GM04504 (cell line): ENCODE measurements at places on chromosomes 13 and 19.

DNA sequence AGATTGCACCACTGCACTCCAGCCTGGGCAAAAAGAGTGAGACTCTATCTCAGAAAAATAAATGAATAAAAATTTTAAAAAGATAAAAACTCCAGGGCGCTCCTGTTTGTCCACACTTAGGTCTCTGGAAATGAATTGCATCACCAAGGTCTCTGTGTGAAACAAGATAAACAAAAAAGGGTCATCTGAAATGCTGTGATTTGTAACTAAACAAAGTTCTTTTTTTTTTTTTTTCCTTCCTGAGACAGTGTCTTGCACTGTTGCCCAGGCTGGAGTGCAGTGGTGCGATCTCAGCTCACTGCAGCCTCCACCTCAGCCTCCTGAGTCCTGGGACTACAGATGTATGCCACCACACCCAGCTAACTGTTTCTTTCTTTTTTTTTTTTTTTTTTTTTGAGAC lies 11.5 kb downstream of the FZR1 start:
- no peak for DNase-seq

DNA sequence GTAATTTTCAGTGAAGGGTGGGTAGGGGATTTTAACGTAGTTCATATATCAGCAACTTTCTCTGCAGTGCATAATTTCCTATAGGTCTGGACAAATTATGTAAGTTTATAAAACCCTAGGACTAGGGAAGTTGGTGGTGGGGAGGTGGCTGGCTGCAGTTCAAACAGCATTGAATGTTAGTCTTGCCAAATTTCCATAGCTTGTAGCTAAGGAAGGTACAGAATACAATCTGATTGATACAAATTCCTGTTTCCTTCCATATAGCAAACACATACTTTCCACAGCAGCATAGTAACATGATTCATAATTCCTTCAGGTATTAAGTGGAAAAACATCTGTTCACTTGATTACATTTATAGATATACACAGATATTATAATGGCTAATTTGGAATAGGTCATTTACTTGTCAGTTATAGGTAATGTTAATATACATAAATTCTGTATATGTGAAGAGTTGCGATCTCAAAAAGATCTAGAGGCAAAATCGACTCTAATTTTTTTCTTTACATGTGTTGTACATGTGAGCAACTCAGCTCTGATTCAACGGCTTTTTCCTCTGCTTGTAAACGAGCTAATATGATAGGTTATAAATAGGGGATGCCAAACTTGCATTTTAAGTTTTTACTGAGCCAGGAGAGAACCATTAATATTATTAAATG lies 233.4 kb upstream of the CSNK1A1L start:
- no peak for DNase-seq

DNA sequence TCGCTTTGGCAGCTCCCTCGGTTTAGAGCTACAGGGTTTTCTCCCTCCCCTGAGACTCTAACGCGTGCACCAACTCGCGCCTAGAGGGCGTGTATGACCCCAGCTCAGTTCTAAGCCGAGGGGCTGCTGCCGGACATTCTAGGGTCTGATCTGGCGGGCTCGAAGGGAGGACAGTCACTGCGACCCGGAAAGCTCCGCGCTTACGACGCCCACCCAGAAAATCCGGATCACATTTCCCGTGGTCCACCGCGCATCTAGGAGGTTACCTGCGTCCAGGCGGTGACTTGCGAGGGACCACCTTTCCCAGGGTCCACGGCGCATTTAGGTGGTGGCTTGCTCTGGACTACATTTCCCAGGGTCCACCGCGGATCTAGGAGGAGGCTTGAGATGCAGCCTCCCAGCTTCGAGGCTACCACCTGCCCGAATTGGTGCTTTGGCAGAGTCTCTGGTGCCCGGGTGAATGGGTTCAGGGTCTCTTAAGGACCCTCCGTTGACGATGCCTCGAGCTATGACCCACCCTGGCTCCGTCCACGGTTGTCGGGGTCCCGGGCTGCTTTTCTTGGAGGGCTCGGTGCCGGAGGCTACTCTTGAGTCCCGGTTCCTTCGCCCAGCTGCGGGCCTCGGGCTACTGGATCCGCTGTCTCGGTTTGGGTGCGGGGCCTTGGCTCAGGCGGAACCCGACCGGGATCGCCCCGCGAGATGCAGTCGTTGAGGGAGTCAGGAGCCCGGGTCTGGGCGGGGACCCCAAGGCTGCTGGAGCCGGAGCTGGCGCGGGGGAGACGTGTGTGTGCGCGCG lies 30.5 kb downstream of the ZNF146 start:
- DNase-seq = no peak

DNA sequence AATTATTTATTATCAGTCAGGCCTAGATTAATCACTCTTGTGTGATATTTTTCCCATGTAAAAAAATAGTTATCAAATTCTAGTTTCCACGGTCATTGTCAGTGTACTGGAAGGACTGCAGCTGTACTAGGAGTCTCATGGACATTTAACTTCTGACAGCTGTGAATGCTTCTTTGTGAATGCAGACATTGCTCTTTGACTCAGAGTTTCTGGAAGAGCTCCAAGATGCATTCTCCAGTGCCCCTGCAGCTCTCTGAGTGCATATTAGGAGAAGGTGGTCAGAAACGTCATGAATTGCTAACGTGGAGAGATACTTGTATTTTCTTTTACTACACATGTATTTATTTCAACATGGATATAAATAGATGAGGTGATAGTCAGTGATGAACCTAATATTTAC lies 9.7 kb upstream of the SLITRK5 start:
- no peak for DNase-seq

- DNase-seq = no peak
These were observed 493.4 kb upstream of the PCDH20 start for GRCh38 chr13:61908906-61909615.

GRCh38 chr19:58570770-58571574 lies 2.2 kb downstream of the MZF1 start:
- no peak for DNase-seq

GRCh38 chr19:39813264-39813993 lies 20.5 kb downstream of the DYRK1B start:
- no peak for DNase-seq

DNA sequence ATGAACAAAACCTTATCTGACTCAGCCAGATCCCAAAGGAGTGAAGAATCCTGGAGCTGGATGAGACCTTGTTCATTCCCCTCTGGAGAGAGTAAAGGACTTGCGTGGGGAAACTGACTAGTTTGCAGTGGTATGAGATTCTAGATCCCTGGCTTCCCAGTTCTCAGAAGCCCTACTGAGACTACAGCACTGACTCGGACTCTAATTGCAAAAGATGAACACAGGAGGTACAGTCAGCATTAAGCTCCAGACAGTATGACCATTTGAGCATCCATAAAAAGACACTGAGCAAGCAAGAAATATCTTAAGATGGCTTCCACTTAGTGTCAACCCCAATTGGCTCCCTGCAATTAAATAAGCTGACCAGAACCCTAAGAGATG lies 6.8 kb downstream of the ZC3H4 start:
- DNase-seq = no peak

DNA sequence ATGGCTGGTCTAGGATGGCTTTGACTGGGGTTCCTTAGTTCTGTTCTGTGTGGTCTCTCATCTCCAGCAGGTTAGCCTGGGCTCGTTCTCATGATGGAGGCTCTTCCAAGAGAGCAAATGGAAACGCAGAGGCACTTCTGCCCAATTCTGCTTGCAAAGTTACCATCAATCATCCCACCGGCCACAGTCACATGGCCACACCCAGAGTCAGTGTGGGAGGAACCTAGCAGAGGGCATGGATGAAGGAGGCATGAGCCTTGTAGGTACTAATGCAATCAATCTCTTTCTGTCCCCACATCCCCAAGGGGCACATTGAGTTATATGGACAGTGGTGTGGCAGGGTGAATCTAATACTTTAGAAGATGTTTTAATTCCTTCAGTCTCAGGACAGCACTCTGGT lies 207.2 kb downstream of the ZNF536 start:
- DNase-seq = no peak

- no peak for DNase-seq
These were observed 6.2 kb downstream of the KLF5 start for GRCh38 chr13:73065036-73065435.

GRCh38 chr13:102914339-102914930 lies 68.6 kb downstream of the ERCC5 start:
- no peak for DNase-seq

DNA sequence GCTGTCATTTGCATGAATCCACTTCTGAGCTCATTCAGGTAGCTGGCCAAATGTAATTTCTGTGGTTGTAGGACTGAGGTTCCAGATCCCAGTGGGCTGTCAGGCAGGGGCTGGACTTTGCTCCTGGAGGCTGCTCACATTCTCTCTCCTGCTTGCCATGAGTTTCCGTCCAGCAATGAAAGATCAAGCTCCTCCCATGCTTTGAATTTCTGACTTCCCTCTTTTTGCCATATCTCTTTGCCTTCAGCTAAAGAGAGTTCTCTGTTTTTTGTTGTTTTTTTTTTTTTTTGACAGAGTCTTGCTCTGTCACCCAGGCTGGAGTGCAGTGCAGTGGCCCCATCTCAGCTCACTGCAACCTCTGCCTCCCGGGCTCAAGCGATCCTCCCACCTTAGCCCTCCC lies 76.9 kb downstream of the ING1 start:
- no peak for DNase-seq

DNA sequence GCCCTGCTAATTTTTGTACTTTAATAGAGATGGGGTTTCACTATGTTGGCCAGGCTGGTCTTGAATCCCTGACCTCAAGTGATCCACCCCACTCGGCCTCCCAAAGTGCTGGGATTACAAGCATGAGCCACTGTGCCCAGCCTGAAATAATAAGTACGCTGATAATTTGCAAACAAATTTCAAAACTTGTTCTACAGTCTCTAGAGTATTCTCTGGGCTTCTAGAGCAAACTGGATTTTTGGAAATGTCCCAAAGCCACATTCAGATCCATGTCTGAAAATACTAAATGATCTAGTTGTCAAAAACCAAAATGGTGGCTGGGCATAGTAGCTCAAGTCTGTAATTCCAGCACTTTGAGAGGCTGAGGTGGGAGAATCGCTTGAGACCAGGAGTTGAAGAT lies 39.9 kb upstream of the PSPC1 start:
- no peak for DNase-seq

GRCh38 chr19:12946092-12946721 lies 545 bp downstream of the RAD23A start:
- no peak for DNase-seq

DNA sequence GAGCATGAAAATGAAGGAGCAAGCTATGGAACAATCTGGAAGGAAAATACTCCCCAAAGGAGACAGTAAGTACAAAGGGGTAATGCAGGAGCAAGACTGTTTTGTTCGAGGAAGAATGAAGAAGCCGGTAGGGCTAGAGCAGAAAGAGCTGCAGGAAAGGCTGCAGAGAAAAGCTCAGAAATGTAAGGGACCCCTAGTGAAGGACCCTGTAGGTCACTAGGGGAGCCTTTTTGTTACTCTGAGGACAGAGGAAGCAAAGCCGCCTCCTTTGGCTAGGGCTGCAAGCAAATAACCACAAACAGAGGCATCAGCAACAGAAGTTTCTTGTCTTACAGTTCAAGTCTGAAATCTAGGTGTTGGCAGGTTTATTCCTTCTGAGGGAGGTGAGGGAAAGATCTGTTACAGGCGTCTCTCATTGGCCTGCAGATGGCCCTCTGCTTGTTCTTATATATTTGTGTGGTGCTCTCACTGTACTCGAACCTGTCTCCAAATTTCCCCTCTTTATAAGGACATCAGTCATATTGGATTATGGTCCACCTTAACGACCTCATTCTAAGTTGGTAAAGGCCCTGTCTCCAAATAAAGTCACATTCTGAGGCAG lies 362.3 kb downstream of the COG6 start:
- no peak for DNase-seq

DNA sequence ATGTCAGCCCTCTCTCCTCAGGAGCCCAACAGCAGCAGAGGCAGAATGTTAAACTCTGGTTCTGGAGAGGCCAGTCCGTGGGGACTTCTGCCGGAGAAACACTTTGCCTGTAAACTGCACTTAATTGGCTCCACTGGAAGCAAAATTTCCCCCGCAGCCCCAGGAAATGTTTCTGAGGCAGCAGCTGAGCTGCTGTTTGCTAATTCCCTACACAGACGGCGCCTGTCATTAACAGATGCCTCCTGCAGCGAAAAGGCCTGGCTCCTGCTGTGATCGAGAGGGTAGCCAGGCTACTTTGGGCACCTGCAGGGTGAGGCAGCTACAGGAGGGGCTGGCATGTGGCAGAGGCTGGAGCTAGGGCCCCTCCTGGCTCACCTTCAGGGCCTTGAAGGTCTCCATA lies 5.2 kb upstream of the TM6SF2 start:
- no peak for DNase-seq

- DNase-seq = no peak
These were observed 134.2 kb downstream of the TSHZ3 start for GRCh38 chr19:31214997-31215396.

GRCh38 chr19:29841209-29841558 lies 29.4 kb downstream of the CCNE1 start:
- DNase-seq = no peak

GRCh38 chr13:51829568-51829899 lies 15.4 kb downstream of the TMEM272 start:
- DNase-seq = no peak
